Cardiac muscle cell (in vitro differentiated cells and primary cell): ENCODE measurements at places on chromosomes 4 and X.

DNA sequence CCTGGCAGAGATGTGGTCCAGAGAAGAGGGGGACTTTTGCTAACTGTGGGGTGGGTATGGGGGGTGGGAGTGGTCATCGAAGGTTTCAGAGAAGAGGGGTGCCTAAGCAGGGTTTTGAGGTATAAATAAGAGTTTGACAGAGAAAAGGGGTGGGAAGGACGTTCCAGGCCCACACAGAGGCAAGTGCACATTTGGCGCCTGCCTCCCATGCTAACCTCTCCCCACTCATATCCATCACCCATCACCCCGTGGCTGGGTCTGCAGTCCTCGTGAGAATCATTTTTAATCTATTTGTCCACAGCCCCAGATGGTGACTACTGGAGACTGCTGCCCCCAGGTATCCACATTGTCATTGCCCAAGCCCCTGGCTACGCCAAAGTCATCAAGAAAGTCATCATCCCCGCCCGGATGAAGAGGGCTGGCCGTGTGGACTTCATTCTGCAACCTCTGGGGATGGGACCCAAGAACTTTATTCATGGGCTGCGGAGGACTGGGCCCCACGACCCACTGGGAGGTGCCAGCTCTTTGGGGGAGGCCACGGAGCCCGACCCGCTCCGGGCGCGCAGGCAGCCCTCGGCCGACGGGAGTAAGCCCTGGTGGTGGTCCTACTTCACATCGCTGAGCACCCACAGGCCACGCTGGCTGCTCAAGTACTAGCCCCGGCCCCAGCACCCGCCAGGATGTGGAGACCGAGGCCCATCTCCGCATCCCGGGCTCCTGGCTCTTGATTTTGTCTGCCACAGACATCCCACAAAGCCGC lies 26.6 kb downstream of the CPZ start:
- H3K4me1 ChIP-seq = no peaks in the 10 kb centered on the region
- H3K27ac ChIP-seq = no peak overlapping the region
- no peak for DNase-seq
- H3K27me3 ChIP-seq = no peaks in the 10 kb centered on the region
- no peak overlapping the region for H3K4me3 ChIP-seq
- no peaks in the 10 kb centered on the region for H3K36me3 ChIP-seq

GRCh38 chr4:145565328-145565727 lies 53.9 kb upstream of the MMAA start:
- H3K27ac ChIP-seq = no peak overlapping the region
- H3K4me3 ChIP-seq = no peak overlapping the region
- H3K36me3 ChIP-seq = no peaks in the 10 kb centered on the region
- H3K27me3 ChIP-seq = no peaks in the 10 kb centered on the region
- no peak for DNase-seq

DNA sequence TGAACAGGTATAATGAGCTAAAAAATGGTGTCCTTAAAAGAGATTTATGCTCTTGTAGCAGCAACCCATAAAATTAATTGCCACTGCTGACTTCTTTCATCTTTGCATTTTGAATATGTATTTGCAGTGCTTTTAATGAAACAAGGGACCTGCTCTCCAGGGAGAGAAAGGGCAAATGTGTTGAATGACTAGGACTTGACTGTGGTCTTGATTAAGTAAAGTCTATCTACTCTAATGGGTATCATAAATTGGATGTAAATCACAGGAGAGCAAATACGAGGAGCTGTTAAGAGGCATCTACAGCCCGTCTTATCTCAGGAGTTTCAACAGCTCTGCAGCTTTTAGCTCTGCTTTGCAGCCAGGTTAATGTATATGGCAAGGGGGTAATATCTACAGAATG lies 216.4 kb downstream of the PALLD start:
- DNase-seq = peak; percentile 28
- H3K27me3 ChIP-seq = no peaks in the 10 kb centered on the region
- peaks cover 21% of the 10 kb centered on the region for H3K4me1 ChIP-seq
- H3K36me3 ChIP-seq = peaks cover 33% of the 10 kb centered on the region
- no peak overlapping the region for H3K27ac ChIP-seq

- no peaks in the 10 kb centered on the region for H3K36me3 ChIP-seq
- H3K4me3 ChIP-seq = no peak overlapping the region
- H3K27ac ChIP-seq = no peak overlapping the region
- peaks cover 71% of the 10 kb centered on the region for H3K27me3 ChIP-seq
These were observed 35.0 kb upstream of the BMPR1B start for GRCh38 chr4:94722748-94723147.

GRCh38 chr4:69490271-69490670 lies 5.4 kb downstream of the UGT2B4 start:
- no peak overlapping the region for H3K27ac ChIP-seq
- H3K4me3 ChIP-seq = no peak overlapping the region
- no peaks in the 10 kb centered on the region for H3K27me3 ChIP-seq
- H3K4me1 ChIP-seq = no peaks in the 10 kb centered on the region
- no peak for DNase-seq

DNA sequence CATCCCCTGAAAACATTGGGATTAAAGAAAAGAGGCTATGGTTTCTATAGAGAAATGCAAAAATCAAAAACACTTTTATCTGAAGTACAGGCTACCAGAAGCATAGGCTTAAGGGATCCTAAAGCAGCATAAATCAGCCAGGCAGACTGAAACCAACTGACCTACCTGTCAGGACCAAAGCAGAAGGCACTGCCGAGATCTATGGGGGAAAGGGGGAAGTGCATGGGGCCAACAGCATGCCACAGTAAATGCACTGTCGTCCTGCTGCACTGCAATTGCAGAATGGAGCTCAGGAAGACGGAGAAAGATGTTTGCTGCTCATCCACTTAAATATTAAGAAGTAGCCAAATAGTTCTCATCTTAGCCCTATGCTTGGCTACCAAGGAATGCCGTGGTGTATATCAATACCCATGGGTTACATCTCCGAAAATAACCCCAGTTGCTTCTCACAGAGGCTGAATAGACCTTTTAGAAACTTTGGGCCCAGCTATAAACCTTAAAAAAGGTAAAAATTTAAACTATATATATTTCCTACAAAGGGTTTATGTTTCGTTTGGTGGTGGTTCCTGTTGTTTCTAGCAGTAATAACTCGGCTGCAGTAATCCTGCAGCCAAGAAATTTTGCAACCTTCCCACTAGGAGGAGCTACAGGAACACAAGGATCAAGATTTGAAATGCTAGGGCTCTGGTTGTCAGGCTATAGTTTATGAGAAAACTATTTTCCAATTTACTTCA lies 312.2 kb upstream of the DIAPH2 start:
- no peaks in the 10 kb centered on the region for H3K36me3 ChIP-seq
- no peaks in the 10 kb centered on the region for H3K4me1 ChIP-seq
- DNase-seq = peak; percentile 70

- no peaks in the 10 kb centered on the region for H3K27me3 ChIP-seq
- H3K4me3 ChIP-seq = no peak overlapping the region
- H3K4me1 ChIP-seq = peaks cover 6% of the 10 kb centered on the region
- peak; percentile 36 for DNase-seq
- H3K27ac ChIP-seq = no peak overlapping the region
These were observed 209.3 kb downstream of the CHIC2 start for GRCh38 chr4:53854991-53855568.

DNA sequence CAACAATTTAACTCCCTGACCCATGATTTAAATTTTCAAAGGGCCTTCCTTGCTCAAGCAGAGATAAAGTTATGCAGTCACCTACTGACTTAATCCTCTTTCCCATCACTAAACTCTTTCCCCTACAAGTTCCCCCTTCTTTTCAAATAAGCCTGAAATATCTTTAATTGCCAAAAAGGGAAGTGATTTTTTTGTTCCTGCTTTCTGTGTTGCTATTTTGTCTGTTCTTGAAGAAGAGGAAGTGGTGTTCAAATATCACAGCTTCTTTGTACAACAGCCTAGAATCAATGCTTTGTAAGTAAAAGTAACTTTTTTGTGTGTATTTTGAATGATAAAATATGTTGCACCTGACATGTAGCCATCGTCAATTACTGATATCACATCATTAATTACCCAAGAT lies 595.9 kb downstream of the CENPC start:
- H3K4me1 ChIP-seq = no peaks in the 10 kb centered on the region
- H3K27ac ChIP-seq = no peak overlapping the region
- no peak for DNase-seq
- H3K27me3 ChIP-seq = no peaks in the 10 kb centered on the region
